A673 (cell line): ENCODE measurements at places on chromosomes 7 and 10. TPM values are rescaled to one million over a fixed set of nuclear protein-coding genes. Genes with fewer than 3 reads are reported as not detected.

- H3K27ac ChIP-seq = no peak overlapping the region
Measured at GRCh38 chr7:2711895-2712675, 24.1 kb downstream of the AMZ1 start.

DNA sequence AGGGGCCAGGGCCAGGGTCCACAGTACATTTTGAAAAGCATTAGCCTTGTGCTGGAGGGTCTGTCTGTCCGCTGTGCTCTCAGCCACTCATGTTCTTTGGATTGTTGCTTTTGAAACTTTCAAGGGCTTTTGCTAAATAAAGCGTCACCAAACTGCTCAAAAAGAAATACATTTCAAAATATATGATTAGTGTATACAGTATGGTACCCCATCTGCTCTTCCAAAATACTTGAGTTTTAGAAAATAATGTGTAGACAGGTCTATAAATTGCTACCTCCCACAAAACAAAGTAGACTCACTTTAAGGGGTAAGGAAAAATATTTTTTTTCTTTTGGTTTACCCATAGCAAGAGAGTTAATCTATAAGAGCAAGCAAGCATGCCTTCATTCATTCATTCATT, 194.3 kb upstream of the AOAH start:
- no peaks in the 10 kb centered on the region for H3K36me3 ChIP-seq
- no peak overlapping the region for H3K27ac ChIP-seq
- no peak overlapping the region for H3K4me3 ChIP-seq
- no peaks in the 10 kb centered on the region for H3K27me3 ChIP-seq

- DNase-seq = no peak
- H3K4me3 ChIP-seq = no peak overlapping the region
- no peaks in the 10 kb centered on the region for H3K27me3 ChIP-seq
Measured at GRCh38 chr10:6386346-6386745, 183.6 kb downstream of the PFKFB3 start.

DNA sequence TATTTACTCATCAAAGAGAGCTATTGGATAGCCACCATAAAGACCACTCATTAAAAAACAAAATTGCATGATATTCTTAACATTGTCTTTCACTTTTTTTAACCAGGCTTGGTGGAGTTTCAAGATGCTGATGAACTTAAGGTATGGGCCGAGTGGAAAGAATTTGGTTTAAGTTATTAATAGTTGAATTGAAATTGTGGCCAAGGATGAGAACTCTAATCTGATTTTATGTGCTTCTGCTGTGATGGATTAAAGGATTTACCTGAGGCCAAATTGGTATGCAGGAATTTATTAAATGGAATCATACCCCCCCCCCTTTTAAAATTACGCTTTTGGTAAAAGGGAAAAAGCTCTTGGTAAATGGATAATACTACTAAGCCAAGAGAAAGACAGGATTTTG, 33.8 kb upstream of the TOMM7 start:
- peaks cover 29% of the 10 kb centered on the region for H3K36me3 ChIP-seq
- peaks cover 25% of the 10 kb centered on the region for H3K4me1 ChIP-seq
- H3K4me3 ChIP-seq = peak overlapping the region; percentile 75
- no peaks in the 10 kb centered on the region for H3K27me3 ChIP-seq

DNA sequence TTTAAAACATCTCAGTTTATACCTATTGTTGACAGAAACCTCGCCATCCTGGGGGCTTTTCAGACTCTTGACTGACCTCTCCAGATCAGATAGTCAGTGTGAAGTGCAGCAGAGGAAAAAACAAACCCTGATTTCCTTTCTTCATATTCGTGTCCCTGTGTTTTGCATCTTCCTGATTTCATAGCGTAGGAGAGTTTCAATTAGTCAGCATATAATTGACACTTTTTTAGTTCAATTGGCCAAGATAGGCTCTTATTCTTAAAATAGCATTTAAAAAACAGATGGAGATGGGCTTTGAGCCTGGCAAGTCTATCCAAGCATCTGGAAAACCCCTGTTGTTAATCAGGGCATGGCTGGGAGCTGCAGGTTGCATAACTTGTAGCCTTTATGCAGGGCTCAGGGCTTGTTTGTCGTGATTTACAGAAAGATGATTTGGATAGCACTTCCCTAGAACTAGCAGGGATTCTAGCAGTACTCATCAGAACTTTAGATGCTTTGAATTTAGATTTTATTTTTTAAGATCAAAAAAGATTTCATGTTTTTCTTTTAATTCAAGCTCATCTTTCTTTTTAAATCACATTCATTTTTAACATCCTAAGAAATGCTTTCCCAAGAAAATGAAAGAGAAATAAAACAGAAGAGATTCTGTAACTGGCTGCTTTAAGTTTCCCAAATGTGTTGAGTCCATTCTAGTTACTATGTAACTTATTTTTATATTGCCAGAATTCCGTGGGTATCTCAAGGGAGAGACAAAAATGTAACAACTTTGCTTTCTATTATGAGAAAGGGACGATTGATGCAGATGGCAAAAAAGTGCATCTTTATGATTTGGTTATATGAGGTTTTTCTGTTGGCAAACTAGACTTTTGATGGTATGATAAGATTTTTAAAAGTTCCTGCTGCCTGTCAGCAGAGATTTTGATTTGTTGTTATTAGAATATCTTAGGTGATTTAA, 270.8 kb upstream of the FZD8 start:
- H3K27me3 ChIP-seq = no peaks in the 10 kb centered on the region
- DNase-seq = no peak
- H3K4me3 ChIP-seq = no peak overlapping the region
- no peaks in the 10 kb centered on the region for H3K4me1 ChIP-seq

GRCh38 chr10:10722422-10722821, 295.2 kb upstream of the CELF2 start:
- DNase-seq = no peak
- H3K27me3 ChIP-seq = no peaks in the 10 kb centered on the region
- no peak overlapping the region for H3K27ac ChIP-seq
- H3K4me3 ChIP-seq = no peak overlapping the region
- no peaks in the 10 kb centered on the region for H3K4me1 ChIP-seq

DNA sequence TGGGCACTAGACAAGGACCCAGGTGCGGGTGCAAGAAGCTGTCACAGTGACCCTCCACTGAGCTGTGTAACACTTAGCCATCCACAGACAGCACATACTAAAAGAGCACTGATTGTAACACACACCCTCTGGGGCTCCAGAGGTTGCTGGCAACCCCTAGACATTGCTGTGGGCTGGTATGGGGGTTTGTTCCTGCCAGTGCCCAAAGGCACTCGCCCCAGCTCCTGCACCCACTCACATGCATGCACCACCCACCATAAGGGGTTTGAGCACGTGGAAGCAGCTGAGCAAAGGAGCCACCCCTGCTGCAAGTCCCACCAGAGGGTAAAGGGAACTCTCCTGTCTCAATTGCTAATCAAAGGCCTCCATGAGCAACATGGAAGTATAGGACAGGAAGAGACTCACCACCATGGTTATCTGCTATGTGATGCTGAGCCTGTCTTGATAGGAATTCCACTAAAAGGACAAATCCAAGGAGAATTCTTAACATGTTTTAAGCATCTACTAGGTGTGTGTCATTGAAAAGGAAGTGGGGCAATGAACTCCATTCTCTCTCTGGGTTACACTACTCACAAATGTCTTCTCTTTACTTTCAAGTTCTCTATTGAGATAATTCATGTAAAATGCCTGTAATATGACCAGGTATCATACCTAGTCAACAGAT, 103.1 kb downstream of the GFRA1 start:
- no peak overlapping the region for H3K27ac ChIP-seq
- peaks cover 23% of the 10 kb centered on the region for H3K4me1 ChIP-seq
- H3K36me3 ChIP-seq = no peaks in the 10 kb centered on the region
- no peak overlapping the region for H3K4me3 ChIP-seq
- no peak for DNase-seq

The ABHD11 gene
- total RNA-seq = 20.7 and 22.9 TPM in 2 replicates

The VAX1 gene
- 65.1 and 74.4 TPM in 2 replicates for total RNA-seq

The CRCP gene
- total RNA-seq = 36.6 and 42.5 TPM in 2 replicates
